ENCODE measurements at places on chromosomes 7 and 10. TPM values are rescaled to one million over a fixed set of nuclear protein-coding genes. Genes with fewer than 3 reads are reported as not detected.

- DNase-seq, result no peak
These were observed at the start of gene PRLHR for GRCh38 chr10:118595598-118596425. Gene PRLHR, minus strand, starts transcription at chr10:118595648. Its CDS starts 404 bp downstream, at chr10:118595244.

DNA sequence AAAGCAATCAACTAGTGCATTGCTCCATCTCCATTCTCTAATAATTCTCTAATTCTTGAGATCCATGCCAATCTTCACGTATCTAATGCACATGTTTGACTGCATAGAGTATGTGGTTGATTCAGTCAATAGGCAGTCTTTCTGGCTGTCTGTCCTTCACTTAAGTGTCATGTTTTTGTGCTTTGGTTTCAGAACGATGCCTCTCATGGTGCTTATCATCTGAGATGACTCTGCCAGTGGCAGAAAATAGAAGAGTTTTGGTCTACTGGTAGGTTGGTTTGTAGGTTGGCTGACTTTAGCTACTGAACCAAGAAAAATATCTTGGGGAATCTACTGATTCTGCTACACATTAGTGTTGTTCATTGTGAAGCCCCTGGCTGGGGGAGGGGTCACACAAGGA, 364.2 kb downstream of the SFMBT2 start:
- DNase-seq, result no peak

GRCh38 chr10:100645091-100645490, 100.3 kb upstream of the PAX2 start:
- no peak for DNase-seq

- DNase-seq, result no peak
These were observed 33.1 kb downstream of the DENND11 start for GRCh38 chr7:141668853-141669252.

DNA sequence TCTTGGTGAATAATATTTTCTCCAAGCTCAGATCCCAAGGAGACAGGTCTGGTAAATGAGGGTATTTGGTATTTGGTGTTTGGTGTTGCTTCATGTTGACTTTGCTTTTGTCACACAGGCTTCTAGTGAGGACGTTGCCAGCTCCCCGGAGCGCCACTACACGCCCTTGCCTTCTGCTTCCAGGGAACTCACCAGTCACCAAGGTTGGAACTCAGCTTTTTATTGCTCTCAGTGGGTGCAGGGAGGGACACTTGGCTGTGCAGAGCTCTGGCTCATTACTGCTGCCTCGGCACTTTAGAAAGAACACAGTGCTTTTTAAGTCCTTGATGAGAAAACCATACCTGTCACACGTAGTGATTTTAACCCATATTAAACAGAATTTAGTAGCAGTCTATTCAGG, 892.9 kb downstream of the LRMDA start:
- no peak for DNase-seq

Gene ZNF467
- 0.63 TPM for total RNA-seq

Measured in HT-29 (cell line).